Neural progenitor cell (in vitro differentiated cells): ENCODE measurements at places on chromosomes 16 and 17.

GRCh38 chr16:72311426-72311825 is 139.5 kb upstream of the PMFBP1 start:
- no peak for DNase-seq

GRCh38 chr16:66304961-66305360 is 61.5 kb upstream of the CDH5 start:
- no peak for DNase-seq

GRCh38 chr16:2532494-2533141 is 1.4 kb upstream of the CEMP1 start:
- peak; percentile 22 for DNase-seq

DNA sequence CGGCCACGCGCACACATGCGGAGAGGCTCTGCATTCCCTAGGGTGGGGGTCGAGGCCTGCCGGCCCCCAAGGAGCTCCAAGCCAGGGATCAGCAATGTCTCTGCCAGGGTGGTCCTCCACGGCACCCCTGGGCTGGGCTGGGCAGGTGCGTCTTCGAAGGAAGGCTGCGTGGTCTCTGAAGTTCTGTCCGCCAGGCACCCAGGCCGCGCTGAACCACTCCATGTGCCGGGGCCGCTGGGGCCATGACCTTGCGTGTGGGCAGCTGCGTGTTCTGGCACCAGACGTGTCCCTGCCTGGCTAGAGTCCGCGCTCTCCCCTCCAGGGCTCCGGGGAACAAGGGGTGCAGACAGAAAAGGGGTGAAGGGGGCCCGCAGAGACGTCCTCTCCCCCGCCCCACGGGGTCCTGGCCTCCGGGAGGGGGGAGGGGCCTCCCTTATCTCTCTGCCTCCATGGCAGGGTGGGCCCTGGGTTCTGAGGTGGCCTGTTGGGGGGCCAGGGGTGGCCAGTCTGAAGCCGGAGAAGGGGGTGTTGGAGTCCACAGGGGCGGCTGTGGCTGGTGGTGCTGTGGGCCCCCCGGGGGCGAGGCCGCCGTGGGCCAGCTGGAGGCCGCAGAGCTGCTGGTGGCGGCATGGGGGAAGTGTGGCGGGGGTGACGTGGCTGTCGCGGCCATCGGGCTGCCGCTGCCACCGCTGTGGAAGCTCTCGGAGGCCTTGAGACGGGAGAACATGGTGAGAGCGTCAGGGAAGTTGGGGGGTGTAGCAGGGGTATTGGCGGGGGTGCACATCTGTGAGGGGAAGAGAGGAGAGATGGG is 5.3 kb downstream of the UBALD1 start:
- no peak for DNase-seq
